ENCODE measurements at places on chromosomes 3 and 15. TPM values are rescaled to one million over a fixed set of nuclear protein-coding genes. Genes with fewer than 3 reads are reported as not detected.

DNA sequence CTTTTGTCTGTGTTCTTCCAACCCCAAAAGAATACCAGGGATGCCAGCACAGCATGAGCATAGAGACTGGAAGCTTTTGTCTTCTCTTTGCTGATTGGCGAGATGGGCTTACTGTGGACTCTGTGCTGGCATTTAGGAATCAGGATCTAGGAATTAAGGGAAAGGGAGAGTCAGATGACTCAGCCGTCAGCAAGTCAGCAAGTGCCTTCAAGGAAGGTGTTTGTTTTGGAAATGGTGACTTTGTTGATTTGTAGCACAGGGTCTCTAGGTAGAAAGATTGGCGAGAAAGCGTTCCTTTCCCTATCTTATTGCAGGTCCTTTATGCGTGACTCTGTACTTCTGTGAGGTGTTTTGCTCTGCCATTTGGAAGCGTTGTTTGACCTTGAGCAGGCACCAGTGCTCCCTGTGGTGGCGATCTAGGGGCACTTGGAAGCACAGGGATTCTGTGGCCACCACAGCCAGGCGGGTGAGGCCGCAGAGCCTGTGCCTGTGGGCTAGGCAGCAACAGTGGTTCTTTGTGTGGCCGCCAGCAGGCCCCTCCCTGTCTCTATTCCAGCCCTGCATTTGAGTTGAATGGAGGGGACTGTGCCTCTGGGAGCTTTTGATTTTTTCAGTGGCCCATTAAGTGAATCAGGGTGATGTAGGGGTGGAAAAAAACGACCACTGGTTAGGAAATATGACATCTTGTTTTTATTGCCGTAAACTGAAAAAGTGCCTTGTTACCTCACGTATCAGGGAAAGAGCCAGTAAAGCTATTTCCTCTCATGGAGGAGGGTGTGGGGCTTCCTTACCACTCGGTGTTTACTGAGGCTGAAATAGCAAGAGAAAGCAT is 19.0 kb downstream of the FAN1 start:
- peak; percentile 61 for DNase-seq
- H3K27ac ChIP-seq, result peak overlapping the region; percentile 79
- no peak overlapping the region for H3K4me3 ChIP-seq
- peaks cover 43% of the 10 kb centered on the region for H3K4me1 ChIP-seq
- no peaks in the 10 kb centered on the region for H3K27me3 ChIP-seq
- peaks cover 23% of the 10 kb centered on the region for H3K36me3 ChIP-seq

CASR gene
- under 0.01 TPM for total RNA-seq

TRIM71 gene
- total RNA-seq, result 0.13 TPM

DNA sequence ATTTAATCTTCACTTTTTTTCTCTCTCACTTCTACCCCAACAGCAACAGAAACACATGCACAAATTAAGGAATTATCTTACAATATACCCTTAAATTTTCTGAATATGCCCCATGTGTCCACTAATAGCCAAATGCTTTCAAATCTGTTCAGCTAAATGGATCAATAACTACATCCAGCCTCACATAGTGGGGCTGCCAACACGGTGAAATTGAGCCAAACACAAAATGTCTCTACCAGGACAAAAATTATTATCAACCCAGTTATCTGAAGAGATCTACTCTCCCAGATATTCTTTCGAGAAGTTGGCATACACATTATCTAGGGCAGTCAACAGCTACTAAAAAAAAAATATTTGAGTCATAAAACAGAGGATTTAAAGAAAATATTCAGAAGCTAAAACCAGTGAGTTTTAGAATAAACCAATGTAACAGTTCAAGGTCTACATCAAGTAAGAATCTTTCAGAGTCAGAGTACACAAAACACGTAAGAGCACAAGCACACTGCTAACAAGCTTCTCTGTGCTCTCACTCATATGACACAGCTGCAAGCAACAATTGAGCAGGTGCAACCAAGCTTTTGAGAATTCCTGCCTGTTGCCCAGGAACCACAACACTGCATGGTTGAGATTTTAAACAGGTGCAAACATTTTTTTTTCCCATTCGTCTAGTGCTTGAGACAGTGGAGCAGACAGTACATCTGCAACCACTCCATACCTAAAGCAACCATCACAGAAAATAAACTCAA is 247.7 kb downstream of the ZBTB20 start:
- DNase-seq, result peak; percentile 77
- no peak overlapping the region for H3K4me3 ChIP-seq
- peak overlapping the region; percentile 67 for H3K27ac ChIP-seq
- peaks cover 30% of the 10 kb centered on the region for H3K4me1 ChIP-seq
- no peaks in the 10 kb centered on the region for H3K27me3 ChIP-seq

DNA sequence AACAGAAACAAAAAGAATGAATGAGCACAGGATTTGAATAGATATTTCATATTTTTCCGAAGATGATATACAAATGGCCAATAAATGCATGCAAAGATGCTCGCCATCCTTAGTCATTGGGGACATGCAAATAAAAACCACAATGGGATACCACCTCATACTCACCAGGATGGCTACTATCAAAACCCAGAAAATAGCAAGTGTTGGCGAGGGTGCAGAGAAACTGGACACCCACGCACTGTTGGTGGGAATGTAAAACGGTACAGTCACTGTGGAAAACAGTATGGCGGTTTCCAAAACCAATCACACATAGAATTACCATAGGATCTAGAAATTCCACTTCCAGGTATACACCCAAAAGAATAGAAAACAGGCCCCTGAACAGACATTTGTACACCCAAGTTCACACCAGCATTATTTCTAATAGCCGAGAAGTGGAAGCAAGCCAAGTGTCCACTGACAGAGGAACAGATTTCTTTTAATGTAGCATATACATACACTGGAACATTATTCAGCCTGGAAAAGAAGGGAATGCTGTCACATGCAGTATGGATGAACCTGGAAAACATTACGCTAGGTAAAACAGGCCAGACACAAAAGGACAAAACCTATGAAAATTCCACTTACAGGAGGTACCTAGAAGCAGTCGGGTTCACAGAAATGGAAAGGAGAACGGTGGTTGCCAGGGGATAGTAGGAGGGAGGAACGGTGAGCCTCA is 3.6 kb downstream of the RNF168 start:
- H3K27me3 ChIP-seq, result no peaks in the 10 kb centered on the region
- H3K4me1 ChIP-seq, result peaks cover 6% of the 10 kb centered on the region
- DNase-seq, result no peak
- no peak overlapping the region for H3K27ac ChIP-seq
- no peak overlapping the region for H3K4me3 ChIP-seq
- no peaks in the 10 kb centered on the region for H3K36me3 ChIP-seq

DNA sequence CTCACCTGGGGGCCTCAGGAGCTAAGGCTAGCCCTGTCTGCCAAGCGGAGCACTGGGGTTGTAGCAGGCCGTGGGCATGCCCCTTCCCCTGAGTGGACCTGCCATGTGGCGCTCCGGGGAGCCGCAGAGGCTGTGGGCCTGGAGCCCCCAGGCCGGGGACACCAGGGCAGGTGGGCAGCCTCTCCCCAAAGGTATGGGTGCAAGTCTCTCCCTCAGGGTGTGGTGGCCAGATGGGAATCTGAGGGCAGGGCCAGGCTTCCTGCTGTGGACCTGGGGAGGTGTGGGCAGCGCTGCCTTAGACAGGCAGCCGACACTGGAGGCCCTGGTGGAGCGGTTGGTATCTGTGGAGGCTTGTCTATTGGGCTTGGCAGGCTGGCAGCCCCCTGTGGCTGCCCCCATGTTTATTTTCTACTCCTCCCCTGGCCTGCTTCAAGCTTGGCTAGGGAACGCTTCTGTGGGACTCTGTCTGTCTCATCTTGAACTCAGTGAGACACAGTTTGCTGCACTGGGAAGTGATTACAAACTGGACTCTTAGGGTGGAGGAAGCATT is 5.9 kb downstream of the ACVR2B start:
- peaks cover 44% of the 10 kb centered on the region for H3K4me1 ChIP-seq
- H3K27me3 ChIP-seq, result no peaks in the 10 kb centered on the region
- H3K4me3 ChIP-seq, result no peak overlapping the region
- DNase-seq, result peak; percentile 41
- H3K27ac ChIP-seq, result peak overlapping the region; percentile 96
